ENCODE measurements at places on chromosomes 6 and 20. TPM values are rescaled to one million over a fixed set of nuclear protein-coding genes. Genes with fewer than 3 reads are reported as not detected.
A peak's percentile ranks its signal among the peaks of the same experiment; 100 is the strongest.

DNA sequence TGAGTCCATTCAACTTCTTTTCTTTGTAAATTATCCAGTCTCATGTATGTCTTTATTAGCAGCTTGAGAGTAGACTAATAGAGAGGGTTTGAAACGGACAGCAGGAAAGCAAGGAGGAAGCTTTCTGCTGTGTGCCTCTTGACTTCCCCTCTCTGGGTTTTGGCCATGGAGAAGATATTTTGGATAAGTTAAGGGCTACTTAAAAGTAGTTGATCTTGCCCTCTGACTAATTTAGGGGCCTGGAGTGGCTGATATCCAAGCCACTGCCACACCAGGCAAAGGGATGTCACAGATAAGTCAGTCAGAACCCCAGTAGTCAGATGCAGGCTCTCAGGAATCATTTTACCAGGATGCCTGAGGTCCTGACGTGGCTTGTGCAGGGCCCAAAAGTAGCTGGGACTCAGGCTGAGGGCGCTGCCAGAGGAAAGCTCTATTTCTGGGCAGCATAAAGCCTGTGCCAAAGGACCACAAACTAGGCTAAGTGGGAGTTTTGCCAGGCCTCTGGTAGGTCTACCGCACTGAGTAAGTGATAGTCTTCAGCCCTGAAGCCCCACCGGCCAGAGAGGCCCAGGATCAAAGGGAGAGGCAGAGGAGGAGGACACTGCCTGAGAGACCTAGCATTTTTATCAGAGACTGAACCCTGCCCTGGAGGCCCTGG lies 41.6 kb upstream of the IYD start:
- H3K27ac ChIP-seq: no peak overlapping the region
- H3K4me1 ChIP-seq: no peaks in the 10 kb centered on the region
- no peaks in the 10 kb centered on the region for H3K36me3 ChIP-seq
- no peak overlapping the region for H3K4me3 ChIP-seq
- DNase-seq: no peak
- H3K27me3 ChIP-seq: peaks cover 7% of the 10 kb centered on the region

- H3K4me3 ChIP-seq: no peak overlapping the region
- no peaks in the 10 kb centered on the region for H3K36me3 ChIP-seq
- H3K27ac ChIP-seq: no peak overlapping the region
These were observed 26.0 kb upstream of the CDK19 start for GRCh38 chr6:110841266-110841665.

GRCh38 chr6:31354864-31355582 lies 2.0 kb downstream of the HLA-B start:
- DNase-seq: no peak
- no peak overlapping the region for H3K27ac ChIP-seq
- peaks cover 23% of the 10 kb centered on the region for H3K27me3 ChIP-seq
- peaks cover 13% of the 10 kb centered on the region for H3K36me3 ChIP-seq
- H3K4me1 ChIP-seq: peaks cover 4% of the 10 kb centered on the region

- H3K4me1 ChIP-seq: no peaks in the 10 kb centered on the region
- no peaks in the 10 kb centered on the region for H3K36me3 ChIP-seq
- no peak overlapping the region for H3K27ac ChIP-seq
- H3K4me3 ChIP-seq: no peak overlapping the region
- DNase-seq: no peak
These were observed 541.6 kb downstream of the TFAP2B start for GRCh38 chr6:51360287-51360686.

GRCh38 chr6:87738000-87738399 lies 36.0 kb upstream of the AKIRIN2 start:
- H3K27ac ChIP-seq: no peak overlapping the region
- H3K27me3 ChIP-seq: no peaks in the 10 kb centered on the region

DNA sequence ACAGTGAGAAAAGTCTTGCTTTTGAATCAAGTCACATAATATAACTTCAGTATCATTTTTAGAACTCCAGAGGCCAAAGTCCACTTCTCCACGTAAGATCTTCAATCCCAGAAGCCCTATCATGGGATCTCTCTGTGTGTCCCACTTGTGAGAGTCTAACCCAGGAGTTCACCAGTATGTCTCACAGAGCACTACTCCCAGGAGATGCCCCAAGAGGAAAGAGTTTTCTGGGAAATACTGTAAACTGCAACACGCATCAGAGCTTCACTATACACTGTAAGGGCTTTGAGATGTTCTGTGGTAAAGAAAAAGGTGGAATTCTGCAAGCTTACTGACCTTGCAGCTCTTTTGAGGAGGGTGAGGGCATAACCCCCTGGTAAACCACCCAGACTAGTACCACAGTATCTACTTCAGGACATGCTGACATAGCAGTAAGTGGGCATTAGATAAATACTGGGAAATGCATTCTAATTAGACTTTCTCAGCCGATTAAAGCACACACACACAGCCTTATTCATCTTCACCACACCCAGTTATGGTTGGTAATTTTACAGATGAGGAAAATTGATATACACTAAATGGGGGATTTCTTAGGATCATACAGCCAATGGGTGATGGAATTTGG lies 12.3 kb downstream of the DCBLD1 start:
- H3K27me3 ChIP-seq: no peaks in the 10 kb centered on the region
- 0 out of 2 replicates have a peak, but pooled peaks cover 2% of the 10 kb centered on the region for H3K36me3 ChIP-seq
- peak overlapping the region; percentile 6 for H3K27ac ChIP-seq
- DNase-seq: no peak
- H3K4me3 ChIP-seq: no peak overlapping the region
- H3K4me1 ChIP-seq: peaks cover 29% of the 10 kb centered on the region

GRCh38 chr6:139551376-139551775 lies 176.9 kb upstream of the CITED2 start:
- no peak overlapping the region for H3K27ac ChIP-seq
- no peaks in the 10 kb centered on the region for H3K27me3 ChIP-seq
- H3K4me1 ChIP-seq: peaks cover 4% of the 10 kb centered on the region

DNA sequence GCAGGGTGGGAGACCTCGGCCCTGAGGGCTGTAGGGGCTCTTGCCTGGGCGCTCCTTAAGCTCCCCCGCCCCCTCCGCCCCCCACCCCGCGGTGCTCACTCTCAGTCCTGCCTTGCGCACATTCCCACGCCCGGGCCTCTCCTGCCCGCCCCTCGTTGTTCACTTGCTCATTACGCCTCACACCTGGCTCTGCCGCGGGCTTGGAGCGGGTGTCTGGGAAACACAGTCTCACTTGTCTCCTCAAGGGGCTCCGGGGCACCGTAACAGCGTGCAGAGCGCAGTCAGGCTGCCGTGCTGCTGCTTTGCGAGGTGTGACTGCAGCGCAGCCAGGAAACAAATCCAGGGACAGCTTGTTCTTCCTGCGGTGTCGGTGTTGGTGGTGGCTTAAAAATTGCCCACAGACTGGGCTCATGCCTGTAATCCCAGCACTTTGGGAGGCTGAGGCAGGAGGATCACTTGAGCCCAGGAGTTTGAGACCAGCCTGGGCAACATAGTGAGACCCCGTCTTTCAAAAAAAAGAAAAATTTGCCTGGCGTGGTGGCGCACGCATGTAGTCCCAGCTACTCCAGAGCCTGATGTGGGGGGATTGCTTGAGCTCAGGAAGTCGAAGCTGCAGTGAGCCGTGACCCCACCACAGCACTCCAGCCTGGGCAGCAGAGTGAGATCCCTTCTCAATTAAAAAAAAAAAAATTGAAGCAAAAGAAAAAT lies 4.6 kb downstream of the NPBWR2 start:
- no peak overlapping the region for H3K27ac ChIP-seq
- no peak for DNase-seq
- no peak overlapping the region for H3K4me3 ChIP-seq
- no peaks in the 10 kb centered on the region for H3K36me3 ChIP-seq
- peaks cover 51% of the 10 kb centered on the region for H3K27me3 ChIP-seq

- no peaks in the 10 kb centered on the region for H3K36me3 ChIP-seq
- no peak overlapping the region for H3K27ac ChIP-seq
- no peaks in the 10 kb centered on the region for H3K27me3 ChIP-seq
- no peak overlapping the region for H3K4me3 ChIP-seq
- 0 out of 2 replicates have a peak, but pooled peaks cover 3% of the 10 kb centered on the region for H3K4me1 ChIP-seq
These were observed 77.5 kb downstream of the FKBP5 start for GRCh38 chr6:35611240-35611639.

- H3K27ac ChIP-seq: no peak overlapping the region
- peaks cover 4% of the 10 kb centered on the region for H3K36me3 ChIP-seq
- peaks cover 29% of the 10 kb centered on the region for H3K4me1 ChIP-seq
- H3K27me3 ChIP-seq: no peaks in the 10 kb centered on the region
These were observed 24.6 kb downstream of the SPATA2 start for GRCh38 chr20:49890471-49891361.

- no peaks in the 10 kb centered on the region for H3K4me1 ChIP-seq
- no peaks in the 10 kb centered on the region for H3K36me3 ChIP-seq
- no peak for DNase-seq
- no peaks in the 10 kb centered on the region for H3K27me3 ChIP-seq
These were observed 169.8 kb downstream of the SAMD5 start for GRCh38 chr6:147678253-147678652.

GRCh38 chr6:161415302-161415855 lies 141.5 kb upstream of the AGPAT4 start:
- no peak overlapping the region for H3K4me3 ChIP-seq
- H3K36me3 ChIP-seq: no peaks in the 10 kb centered on the region
- no peak overlapping the region for H3K27ac ChIP-seq
- H3K4me1 ChIP-seq: peaks cover 2% of the 10 kb centered on the region

DNA sequence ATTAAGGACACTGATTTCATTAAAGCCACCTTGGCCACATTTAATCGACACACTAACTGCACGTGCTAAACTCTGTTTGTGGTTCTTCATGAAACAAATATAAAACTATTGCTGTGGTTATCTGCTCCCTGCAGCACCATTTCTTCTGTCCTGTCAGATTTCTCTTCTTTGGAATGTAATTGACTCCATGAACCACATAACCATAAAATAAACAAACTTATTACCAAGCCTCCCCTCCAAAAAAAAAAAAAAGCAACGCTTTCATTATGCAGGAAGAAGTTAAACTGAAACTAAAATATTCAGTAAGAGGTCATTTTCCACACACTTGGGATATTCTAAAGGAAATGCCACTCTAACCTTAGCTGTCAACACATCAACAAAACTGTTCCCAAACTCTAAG lies 319.1 kb upstream of the NT5E start:
- H3K36me3 ChIP-seq: no peaks in the 10 kb centered on the region
- H3K27ac ChIP-seq: no peak overlapping the region
- H3K4me1 ChIP-seq: no peaks in the 10 kb centered on the region
- no peak for DNase-seq
- no peak overlapping the region for H3K4me3 ChIP-seq

DNA sequence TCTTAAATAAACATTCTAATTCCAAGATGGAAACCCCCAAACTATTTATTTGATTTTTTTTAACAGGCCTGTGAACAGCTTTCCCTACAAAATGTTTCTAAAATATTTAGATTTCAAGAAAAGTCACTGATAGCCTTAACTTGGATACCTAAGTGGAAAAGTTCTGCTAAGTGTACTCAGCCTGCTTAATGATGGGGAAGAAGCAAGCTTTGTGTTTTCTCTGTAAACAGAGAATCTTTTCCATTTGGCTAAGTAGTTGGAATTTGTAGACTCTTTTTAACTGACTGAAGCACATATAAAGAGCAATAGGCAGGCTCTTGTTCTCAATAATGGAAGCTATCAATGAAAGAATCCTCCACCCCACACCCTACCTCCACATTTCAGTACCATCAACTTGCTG lies 108.2 kb downstream of the KIF6 start:
- H3K27me3 ChIP-seq: no peaks in the 10 kb centered on the region
- no peak overlapping the region for H3K27ac ChIP-seq
- H3K36me3 ChIP-seq: no peaks in the 10 kb centered on the region
- no peaks in the 10 kb centered on the region for H3K4me1 ChIP-seq

GRCh38 chr20:13424174-13424833 lies 203.2 kb downstream of the ISM1 start:
- peaks cover 2% of the 10 kb centered on the region for H3K4me1 ChIP-seq
- H3K4me3 ChIP-seq: no peak overlapping the region
- H3K27ac ChIP-seq: no peak overlapping the region
- no peak for DNase-seq

DNA sequence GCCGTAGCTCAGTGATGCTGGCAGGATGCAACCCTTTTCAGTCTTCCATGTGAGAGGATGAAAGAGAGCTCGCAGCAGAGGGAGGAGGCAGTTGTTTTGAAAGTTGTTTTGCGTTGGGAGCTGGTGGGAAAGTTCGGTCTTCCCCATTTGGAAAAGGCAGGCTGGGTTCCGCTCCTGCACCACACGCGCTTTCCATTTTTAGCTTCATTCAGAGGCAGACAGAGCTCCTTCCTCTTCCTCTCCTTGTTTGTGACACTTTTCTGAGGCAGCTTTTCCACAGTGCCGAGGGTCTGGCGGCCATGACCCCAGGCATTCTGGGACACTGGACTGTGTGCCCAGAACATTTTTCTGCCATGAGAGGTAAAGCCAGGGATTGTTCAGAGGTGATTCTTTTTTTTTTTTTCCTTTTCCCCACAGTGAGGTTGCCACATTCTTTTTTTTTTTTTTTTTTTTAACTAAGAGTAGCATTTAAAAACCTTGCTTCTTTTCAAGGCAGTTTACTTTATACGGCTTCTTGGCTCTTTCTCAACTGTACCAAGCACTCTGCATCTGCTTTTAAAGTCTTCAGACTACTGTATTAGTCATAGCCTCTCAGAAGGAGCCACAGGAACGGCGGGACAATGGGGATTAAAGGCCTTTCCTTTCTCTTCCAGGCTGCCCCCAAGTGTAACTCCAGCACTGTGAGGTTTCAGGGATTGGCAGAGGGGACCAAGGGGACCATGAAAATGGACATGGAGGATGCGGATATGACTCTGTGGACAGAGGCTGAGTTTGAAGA lies 1.6 kb downstream of the PRDM1 start:
- H3K4me3 ChIP-seq: peak overlapping the region; percentile 85
- H3K36me3 ChIP-seq: peaks cover 2% of the 10 kb centered on the region
- peak overlapping the region; percentile 96 for H3K27ac ChIP-seq
- H3K27me3 ChIP-seq: no peaks in the 10 kb centered on the region
- peak; percentile 87 for DNase-seq
- peaks cover 20% of the 10 kb centered on the region for H3K4me1 ChIP-seq

GRCh38 chr6:20198775-20199174 lies 13.5 kb downstream of the MBOAT1 start:
- no peaks in the 10 kb centered on the region for H3K27me3 ChIP-seq
- no peak overlapping the region for H3K27ac ChIP-seq
- no peak overlapping the region for H3K4me3 ChIP-seq
- H3K36me3 ChIP-seq: no peaks in the 10 kb centered on the region
- no peak for DNase-seq

DNA sequence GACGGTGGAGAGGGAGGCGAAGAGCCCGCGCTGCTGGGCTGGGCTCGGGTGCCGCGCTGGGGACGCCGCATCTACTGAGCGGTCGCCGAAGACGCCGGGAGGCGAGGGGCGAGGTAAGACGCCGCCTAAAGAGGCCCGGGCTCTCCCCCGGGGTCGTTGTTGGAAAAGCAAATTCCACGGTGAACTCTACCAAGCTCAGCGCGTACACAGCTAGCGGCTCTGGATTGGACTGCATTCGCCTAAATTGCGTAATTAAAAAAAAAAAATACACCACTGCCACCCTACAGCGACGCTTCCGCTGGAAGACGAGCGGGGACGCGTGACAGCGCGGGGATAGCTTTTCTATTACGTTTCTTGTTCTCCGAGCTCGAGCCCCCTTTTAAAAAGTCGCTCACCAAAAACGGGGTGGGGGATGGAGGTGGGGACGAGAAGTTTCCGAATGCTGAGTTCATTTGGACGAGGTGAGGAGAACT lies 92.0 kb upstream of the PRDM1 start:
- peak overlapping the region; percentile 73 for H3K4me3 ChIP-seq
- peaks cover 3% of the 10 kb centered on the region for H3K4me1 ChIP-seq
- peak overlapping the region; percentile 92 for H3K27ac ChIP-seq
- no peaks in the 10 kb centered on the region for H3K36me3 ChIP-seq
- no peaks in the 10 kb centered on the region for H3K27me3 ChIP-seq

The SOX4 gene
- total RNA-seq: 6.4 TPM

The SLC35D3 gene
- total RNA-seq: not detected

The PNISR gene
- total RNA-seq: 65.0 TPM

The SLC16A10 gene
- total RNA-seq: not detected

The TRIM40 gene
- total RNA-seq: not detected

The LRP11 gene
- total RNA-seq: 74.7 TPM

The TRAPPC3L gene
- not detected for total RNA-seq

The C20orf144 gene
- total RNA-seq: under 0.01 TPM

The RIPOR3 gene
- total RNA-seq: 0.54 TPM

The RBPJL gene
- not detected for total RNA-seq

The PTCRA gene
- total RNA-seq: not detected

Data from IMR-90 (cell line).